ENCODE measurements at places on chromosomes 6 and 20. TPM values are rescaled to one million over a fixed set of nuclear protein-coding genes. Genes with fewer than 3 reads are reported as not detected.

BRD2 gene
- 299 TPM for total RNA-seq

PSORS1C2 gene
- total RNA-seq: not detected

CBLN4 gene
- total RNA-seq: not detected

PREX1 gene
- total RNA-seq: 152 TPM

All from activated CD8-positive, alpha-beta T cell treated with anti-CD3 and anti-CD28 coated beads, Interleukin-2, amount 10 ng/mL, durations not matched to agents 7 days and 5 days (primary cell).